ENCODE measurements at places on chromosomes 5 and 9.

DNA sequence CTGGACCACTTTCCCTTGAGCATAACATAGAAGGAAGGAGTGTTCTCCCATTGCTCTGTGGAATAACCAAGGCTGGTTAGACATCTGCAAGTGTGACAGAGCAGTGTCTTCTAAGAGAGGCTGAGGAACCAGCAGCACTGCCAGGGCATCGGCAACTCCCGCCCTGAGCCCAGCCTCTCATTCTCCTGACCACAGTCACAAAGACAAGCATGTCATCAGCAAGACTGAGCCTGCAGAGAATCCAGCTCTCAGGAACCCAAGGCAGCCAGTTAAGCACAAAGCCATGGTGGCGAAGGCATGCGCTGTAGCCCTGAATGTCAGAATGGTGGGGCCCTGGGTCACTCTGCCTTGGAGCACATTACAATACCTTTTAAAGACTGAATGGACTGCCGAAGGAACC, 253.9 kb downstream of the AGTPBP1 start:
- DNase-seq: no peak

DNA sequence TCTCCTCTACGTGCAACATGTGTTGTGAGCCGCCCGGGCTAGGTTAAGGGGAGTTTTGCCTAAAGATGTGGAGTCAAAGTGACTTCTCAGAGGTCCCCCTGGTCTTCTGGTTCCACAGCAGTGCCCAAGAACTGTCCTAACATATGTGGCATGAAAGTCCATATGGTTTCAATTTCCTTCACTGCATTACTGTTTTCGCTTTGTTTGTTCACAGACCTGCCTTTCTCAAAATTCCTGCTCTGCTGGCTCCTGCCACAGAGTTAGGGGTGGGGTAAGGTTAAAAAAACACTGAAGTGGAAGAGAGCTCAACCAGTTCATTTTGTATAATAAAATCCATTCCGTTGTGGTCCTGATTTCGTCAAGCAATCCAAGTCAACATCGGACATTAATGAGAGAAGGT, 289.4 kb downstream of the DMAC1 start:
- no peak for DNase-seq

- no peak for DNase-seq
These were observed 160.0 kb upstream of the GNA14 start for GRCh38 chr9:77807846-77808750.

DNA sequence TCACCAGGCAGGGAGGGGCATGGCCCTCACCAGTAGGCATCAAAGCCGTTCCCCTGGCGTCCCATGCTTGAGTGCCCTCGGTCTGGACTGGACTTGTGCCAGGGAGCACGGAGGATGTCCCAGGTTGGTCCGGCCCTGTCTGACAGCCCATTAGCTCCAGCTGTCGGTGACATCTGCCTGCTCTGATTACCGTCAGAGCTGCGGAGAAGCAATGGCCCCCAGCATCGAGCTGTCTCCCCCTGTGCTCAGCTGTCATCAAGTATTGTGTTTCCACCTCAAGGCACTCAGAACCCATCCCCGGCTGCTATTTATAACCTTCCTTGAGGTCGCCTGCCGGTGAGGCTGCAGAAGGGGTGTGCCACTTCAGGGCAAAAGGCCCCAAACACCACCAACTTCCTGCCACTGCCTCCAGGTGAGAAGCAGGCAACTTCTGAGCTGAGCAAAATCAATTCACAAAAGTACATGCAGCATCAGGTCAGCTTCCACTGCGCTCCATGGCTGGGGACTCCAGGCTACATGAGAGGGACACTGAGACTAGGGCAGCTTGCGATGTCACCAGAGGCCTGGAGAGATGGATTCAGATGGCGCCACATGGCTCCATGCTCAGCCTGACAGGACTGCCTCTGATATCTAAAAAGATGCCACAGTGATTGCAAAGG, 142.7 kb downstream of the C5orf15 start:
- peak; percentile 63 for DNase-seq

- DNase-seq: no peak
These were observed 190.6 kb upstream of the RFX3 start for GRCh38 chr9:3716415-3716814.

GRCh38 chr9:86064220-86064619, 35.1 kb downstream of the GOLM1 start:
- no peak for DNase-seq

DNA sequence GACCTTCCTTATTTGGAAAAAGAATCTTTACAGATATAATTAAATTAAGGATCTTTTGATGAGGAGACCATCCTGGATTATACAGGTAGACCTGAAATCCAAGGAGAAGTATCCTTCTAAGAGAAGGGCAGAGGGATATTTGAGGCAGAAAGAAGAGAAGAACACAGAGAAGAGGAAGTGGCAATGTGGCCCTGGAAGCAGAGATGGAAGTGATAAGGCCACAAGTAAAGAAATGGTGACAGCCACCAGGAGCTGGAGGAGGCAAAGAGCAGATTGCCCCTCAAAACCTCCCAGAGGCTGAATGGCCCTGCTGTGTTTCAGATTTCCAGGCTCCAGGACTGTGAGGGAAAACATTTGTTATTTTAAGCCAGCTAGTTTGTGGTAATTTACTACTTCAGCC, 93.0 kb upstream of the ANKRD55 start:
- no peak for DNase-seq

DNA sequence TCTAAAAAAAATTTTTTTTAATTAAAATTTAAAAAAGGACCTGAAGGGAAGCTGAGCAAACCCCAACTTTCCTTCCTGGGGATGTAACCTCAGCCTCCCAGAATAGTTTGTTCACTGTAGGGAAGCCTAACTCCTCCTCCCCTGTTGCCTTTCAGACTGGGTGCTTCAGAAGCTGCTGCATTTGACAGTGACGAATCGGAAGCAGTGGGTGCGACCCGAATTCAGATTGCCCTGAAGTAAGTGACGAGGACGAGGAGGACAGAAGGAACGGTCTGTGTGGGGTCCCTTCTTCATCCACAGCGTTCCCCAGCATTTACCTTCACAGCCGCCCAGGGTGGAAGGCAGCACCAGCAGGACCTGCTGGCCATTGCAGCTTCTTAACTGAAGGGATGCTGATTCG, 57.7 kb upstream of the RARS1 start:
- no peak for DNase-seq

DNA sequence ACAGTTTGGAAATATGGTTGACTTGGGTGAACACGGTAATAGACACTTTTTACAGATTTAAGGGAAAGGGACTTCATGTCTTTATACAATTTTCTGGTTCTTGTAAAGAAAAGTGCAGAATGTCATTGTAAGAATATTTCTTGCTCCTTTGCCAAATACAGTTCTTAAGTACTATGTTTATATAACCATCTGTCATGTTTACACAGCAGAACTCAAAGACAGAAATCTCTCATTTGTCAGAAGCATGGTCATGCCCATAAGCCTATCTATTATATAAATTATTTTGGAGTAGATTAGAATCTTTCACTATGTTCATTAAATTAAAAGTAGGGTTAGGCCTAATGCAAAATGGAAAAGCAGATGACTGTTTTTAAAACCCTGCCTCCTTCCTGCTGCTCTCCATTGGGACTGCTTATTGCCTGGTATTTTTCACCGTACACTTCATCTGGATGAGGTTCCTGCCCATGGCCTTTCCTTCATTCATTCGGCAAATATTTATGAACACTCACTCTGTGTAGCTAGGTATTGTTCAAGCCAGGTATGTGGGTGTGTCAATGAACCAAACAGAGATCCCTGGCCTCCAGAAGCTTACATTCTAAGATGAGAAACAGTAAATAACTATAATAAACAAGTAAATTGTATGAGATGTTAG, 558.1 kb downstream of the NR2F1-AS1 start:
- no peak for DNase-seq

- no peak for DNase-seq
These were observed 617.8 kb downstream of the PDE4D start for GRCh38 chr5:59275510-59276324.

DNA sequence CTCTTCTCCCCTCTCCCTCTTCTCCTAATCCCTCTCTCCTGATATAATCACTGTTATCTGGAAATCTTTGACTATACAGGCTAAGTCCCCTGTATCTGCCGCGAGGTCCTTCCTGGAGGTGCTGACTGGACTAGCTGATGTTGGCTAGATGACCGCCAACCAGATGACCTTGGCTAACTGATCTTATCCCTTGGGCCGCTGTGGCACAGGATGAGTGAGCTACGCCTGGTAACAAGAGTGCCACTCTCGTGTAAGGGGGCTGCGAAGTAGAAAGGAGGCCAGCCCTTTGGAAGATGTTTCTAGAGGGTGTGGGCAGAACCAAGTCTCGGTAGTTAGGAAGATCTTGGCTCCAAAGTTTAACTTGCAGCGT, 345 bp upstream of the PRRC1 start:
- DNase-seq: no peak

- DNase-seq: no peak
These were observed 272.2 kb upstream of the PRDM9 start for GRCh38 chr5:23235246-23235645.

GRCh38 chr9:126234681-126235335, 91.8 kb upstream of the MVB12B start:
- DNase-seq: no peak

DNA sequence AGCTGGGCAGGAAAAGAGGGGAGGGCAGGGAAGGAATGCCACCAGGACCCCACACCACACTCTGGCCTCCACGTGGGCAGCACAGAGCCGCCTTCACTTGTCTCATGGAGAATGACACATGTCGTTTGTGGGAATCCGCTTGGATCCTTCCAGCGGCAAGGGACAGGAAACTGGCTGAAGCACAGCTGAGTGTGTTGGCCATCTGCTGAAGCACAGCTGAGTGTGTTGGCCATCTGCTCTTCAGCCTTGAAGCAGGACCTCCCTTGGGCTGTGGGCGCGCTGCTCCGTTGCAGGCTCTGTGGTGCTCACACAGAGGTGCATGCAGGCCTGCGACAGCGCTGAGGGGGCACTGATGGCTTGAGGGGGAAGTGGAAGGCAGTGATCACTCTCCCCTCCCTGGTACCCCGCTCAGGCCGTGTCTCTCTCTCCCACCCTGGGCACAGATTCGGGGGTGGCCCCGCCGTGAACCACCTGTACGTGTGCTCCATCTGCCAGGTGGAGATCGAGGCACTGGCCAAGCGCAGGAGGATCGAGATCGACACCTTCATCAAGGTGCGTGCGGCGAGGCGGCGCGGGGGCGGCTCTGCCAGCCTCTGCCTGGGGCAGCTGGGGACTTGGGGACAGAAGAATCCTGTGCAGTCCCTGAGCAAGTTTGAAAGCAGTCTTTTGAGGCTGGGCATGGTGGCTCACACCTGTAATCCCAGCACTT, 40.6 kb downstream of the USP20 start:
- no peak for DNase-seq

DNA sequence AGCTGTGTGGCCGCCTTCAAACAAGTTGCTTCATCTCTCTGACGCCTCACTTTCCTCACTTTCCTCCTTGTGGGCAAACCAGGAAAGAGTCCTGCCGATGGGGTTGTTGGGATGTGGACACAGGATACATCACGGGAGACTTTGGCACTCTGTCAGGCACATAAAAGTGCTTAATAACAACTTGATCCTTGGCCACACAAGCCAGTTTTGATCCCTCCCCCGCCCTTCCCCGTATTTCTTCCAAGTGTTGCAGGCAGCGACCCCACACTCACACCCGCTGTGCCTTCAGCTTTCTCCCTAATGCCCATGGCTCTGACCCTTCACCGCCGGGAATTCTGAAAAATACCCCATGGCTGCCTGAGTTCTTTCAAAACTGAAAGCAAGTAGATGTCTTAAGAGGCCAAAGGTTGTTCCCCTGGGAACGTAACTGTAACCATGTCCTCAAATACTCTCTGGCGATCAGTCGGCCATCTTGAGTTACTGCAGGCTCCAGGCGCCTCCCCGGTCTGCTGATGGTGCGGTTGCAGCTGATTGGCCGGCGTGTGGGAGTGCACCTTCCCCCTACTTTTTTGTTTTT, 59.8 kb downstream of the ARHGEF37 start:
- no peak for DNase-seq

DNA sequence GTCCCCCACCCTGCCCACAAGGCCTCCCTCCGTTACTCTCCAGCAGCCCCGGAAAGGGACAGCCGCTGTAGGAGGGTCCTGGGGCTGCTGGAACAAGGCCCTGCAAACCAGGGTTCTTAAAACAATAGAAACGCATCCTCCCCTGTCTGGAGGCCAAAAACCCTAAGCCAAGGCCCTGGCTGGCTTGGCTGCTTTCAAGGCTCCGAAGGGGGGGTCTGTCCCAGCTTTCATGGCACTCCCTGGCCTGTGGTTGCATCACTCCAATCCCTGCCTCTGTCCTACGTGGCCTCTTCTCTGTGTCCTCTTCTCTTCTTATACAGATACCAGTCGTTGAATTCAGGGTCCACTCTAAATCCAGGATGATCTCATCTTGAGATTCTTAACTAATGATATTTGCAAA, 7.4 kb upstream of the UBAC1 start:
- DNase-seq: no peak

GRCh38 chr9:83027153-83027891, 35.6 kb downstream of the RASEF start:
- no peak for DNase-seq

DNA sequence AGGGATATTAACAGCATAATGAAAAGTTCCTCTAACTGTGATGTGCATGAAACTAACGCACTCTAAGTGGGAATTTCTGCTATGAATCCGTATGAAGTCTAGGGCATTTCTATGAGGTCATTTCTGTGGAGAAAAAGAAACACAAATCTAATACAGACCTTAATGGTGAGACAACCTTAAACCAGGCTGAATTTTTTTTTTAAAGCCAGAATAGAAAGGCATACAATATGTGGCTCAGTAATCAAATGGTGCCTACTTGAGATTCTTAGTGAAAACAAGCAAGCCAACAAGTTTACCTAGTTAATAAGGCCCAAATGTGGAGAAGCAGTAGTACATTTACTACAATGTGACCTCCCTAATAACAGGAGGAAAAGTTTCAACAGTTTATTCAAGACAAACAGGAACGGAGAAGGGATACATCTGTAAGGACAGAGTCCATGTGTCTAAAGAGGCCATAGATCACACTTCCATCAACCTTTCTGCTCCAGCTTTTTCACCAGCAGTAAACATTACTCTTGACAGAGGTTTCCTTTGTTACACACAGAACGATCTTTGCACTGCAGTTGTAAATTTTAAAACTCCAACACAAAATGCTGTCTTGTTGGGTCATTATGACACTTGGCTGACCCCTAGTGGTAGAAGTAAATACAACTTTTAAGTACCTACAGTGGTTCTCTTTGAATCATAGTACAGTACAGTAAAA, 26.2 kb downstream of the CARNMT1 start:
- DNase-seq: no peak

DNA sequence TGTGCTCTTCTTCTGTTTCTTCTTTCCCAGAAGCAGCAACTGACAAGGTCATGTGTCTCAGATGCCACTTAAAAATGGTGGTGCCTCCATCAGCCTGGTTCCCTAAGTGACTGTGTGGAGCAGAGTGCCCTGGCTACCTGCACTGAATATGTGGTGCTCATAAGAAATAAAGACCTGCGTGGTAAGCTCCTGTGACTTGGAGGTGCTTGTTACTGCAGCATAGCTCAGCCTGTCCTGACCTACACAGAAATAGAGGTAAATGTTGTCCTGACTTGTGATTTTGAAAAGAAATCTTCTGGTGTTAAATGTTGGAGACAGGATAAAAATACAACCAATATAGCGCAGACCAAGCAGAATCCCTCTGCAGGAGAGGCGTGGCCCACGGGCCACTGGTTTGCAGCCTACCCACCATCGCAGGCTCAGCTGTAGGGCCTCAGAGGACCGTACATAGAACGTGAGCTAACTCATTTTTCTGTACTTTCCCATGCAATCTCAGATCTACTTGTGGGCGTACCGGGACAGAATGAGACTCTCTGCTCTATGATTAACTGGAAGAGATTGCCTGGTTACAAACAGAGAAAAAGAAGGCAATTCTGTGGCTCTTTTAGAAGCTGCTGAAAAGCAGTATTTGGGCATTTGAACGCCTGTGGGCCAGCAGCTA, 79.4 kb upstream of the UNC5A start:
- no peak for DNase-seq

Data from activated naive CD8-positive, alpha-beta T cell treated with anti-CD3 and anti-CD28 coated beads, Interleukin-2, amount 10 ng/mL, durations not matched to agents 7 days and 5 days (primary cell).